ENCODE measurements at places on chromosomes 6 and 20.

DNA sequence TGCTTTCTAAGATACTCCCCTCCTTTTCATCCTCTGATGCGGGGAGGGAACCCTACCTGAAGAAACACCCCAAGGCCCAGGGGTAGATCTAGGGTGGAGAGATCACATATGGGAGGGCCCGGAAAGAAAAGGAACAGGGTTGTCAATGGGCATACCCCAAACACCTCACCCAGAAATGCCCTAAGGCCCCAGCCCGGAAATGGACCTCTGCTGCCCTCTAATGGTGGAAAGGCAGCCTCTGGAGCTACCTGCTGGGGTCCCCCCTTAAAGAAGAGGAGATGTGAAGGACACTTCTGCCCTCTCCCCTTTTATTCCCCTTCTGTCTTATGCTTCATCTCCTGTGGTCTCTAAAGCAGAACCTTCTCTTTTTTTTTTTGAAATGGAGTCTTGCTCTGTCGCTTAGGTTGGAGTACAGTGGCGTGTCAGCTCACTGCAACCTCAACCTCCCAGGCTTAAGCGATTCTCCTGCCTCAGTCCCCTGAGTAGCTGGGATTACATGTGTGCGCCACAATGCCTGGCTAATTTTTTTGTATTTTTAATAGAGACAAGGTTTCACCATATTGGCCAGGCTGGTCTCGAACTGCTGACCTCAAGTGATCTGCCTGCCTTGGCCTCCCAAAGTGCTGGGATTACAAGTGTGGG, 458 bp upstream of the ARMC12 start:
- DNase-seq = peak; percentile 71

GRCh38 chr6:37619641-37620040, 78.0 kb downstream of the MDGA1 start:
- DNase-seq = no peak

GRCh38 chr6:69680302-69680701, 116.5 kb downstream of the LMBRD1 start:
- DNase-seq = no peak

- DNase-seq = no peak
These were observed 227.5 kb upstream of the RAB32 start for GRCh38 chr6:146316175-146316495.

GRCh38 chr6:107152638-107153430, 37.5 kb upstream of the BEND3 start:
- DNase-seq = no peak

DNA sequence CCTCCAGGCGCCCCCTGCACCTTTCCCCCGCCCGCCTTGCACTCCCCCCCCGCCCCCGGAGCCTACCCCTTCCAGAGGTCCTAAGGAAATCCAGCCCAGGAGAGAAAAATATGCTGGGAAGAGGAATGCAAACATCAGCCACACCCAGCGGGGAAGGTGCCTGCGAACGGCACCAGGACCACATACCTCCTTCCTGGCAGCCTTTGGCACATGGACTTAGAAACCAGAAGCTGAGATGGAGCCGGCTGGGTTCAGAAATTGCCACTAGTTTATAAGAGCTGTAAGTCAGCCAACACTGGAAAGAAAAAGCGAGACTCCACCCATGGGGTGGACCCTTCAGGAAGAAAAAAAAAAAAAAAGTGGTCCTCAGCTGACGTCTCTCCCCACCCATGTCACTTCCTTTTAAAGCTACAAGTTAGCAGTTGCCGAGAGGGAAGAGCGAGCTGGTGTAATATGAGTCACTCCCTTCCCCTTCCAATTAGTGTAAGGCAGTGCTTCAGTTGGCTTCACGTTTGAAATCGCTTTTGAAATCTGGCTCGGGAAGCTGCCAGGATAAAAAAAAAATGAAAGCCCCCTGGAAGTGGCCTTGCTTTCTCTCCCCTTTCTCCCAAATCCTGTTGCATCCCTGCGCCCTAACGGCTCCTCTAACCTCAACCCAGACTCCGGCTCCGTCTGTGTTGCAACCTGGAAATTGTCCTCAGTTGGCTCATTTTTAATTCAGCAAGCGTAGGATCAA, at the start of gene AGPAT4:
Gene AGPAT4, minus strand, starts transcription at position 310 of the 736 bp plus-strand sequence. CDS start 41,848 bp downstream, outside the sequence.
- DNase-seq = peak; percentile 1

- no peak for DNase-seq
These were observed 165.1 kb upstream of the SLC24A3 start for GRCh38 chr20:19047040-19047950.

DNA sequence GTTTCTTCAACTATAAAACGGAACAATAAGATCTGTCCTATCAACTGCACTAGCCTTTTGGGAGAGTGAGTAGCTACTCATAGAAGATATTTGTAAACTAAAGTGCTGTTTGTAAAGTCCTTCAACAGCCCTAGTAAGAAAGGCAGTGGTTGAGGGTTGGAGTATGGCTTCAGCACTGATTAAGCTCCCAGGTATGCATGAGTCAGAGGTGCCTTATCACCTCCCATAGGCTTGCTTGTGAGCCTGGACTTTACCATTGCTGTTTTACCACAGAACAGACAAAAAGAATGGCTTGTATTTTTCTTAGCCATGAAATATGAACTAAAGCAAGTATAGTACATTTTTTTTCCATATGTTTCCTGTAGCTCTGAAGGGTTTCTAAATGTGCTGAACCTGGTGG, 44.1 kb downstream of the SAMD3 start:
- DNase-seq = no peak

- DNase-seq = no peak
These were observed 194.6 kb downstream of the ZDHHC14 start for GRCh38 chr6:157575436-157576145.

GRCh38 chr20:34985461-34986310, 30.0 kb downstream of the MYH7B start:
- no peak for DNase-seq

- DNase-seq = no peak
These were observed at the start of gene CCN2 for GRCh38 chr6:131950767-131951575. TSS of gene CCN2 (minus strand) at chr6:131951372. CDS start at chr6:131951172, 200 bp downstream.

DNA sequence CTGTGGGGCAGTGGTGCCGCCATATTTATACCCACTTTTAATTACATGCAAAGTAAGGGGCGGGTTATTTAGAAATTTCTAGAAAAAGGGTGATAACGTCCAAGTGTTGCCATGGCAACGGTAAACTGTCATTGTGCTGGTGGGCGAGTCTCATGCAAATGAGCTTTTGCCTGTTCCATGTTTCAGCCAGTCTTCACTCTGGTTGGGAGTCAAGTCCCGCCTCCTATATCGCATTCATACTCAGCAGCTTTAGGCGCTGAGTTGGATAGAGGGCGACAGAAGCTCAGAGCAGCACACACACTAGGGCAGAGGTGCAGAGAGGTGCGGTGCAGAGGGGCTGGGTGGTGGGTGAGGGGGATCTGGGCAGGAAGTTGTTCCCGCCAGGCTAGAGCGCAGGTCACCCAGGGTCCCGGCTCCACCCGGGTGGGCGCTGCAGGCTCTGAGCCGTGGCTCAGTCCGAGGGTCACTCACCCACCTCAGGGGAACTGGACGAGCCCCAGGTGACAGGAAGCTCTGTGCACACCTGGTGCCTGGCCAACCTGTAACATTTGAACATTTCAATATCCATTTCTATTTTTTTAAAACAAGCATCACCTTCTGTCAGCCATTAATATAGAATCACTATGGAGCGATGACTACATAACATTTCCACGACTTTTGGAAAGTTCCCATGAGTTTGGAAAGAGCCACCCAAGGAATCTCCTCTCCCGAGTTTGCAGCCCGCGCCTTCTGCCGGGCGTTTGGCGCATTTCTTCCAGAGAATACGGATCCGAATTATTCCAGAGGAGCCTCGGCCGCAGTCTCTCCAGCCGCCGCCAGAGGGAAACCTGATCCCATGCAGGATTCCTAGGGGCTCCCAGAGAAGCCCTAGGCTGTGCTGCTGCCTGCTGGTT, 89.1 kb upstream of the PHACTR3 start:
- DNase-seq = no peak

- no peak for DNase-seq
These were observed 15.0 kb upstream of the ZNF76 start for GRCh38 chr6:35244551-35244950.

DNA sequence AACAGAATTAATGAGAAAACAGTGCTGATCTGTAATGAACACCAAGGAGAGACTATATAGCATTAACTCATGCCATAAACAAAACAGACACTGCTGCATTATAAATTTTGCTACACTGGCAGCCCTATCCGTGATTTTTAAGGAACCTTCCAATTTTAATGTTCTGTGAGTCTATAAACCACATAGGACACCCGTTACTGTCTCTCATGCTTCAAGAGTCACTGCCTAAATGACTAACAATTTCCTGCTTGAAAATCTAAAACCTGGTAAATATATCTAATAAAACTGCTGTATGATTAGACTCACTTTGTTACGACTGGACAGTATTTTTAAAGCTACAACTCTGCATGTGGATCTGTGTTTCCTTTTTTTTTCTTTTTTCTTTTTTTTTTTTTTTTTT, 8.7 kb downstream of the CHD6 start:
- no peak for DNase-seq

- no peak for DNase-seq
These were observed 128.6 kb downstream of the SCAF8 start for GRCh38 chr6:154861825-154862224.

DNA sequence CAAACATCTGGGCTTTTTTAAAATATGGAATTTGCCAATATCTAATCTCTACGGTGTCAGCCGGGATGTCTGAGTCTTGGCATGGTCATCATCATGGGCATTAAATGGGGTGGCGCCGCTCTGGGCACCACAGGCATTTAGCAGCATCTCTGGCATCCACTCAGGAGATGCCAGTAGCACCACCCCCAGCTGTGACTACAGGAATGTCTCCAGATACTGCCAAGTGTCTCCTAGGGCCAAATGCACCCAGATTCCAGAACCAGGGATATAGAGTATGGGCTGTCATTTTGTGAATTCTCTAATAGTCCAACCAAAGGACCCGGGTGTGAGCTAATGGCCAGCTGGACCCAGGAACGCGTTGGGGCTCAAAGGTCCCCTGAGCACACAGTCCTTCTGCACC, 361.0 kb downstream of the TAF4 start:
- no peak for DNase-seq

DNA sequence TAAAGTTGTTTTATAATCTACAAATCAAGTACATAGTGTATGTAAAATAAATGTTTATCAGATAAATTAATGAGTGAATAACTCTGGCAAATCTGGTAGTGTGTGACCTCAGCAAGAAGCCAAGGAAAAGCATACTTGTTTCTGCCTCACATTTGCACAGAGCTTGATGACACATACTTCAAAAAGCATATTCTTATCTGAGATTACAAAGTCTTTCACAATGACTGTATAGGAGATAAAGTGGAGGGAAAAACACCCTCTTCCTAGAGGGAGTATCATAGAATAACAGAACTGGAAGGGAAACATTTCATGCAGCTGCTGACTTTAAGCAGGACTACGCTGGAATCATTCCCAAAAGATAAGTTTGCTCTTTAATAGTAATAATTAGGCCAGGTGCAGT, 28.1 kb upstream of the AKAP7 start:
- no peak for DNase-seq

DNA sequence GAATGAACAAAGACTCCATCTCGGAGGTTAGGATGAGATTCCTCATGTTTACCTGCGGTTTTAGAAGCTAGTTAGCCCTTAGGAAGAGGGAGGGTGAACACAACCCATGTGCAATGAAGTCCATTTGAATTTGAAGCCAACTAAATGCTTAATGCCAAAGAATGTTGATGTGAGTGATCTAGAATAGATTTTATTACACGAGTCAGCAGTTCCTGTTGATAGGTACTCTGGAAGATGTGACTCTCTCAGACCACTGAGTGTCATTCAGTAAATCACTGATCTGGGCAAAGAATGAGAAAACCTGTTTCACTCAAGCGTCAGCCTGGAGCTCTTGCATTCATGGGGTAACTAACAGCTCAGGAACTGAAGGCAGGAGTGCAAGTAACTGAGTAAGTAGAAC, 106.3 kb downstream of the TBC1D7 start:
- no peak for DNase-seq

DNA sequence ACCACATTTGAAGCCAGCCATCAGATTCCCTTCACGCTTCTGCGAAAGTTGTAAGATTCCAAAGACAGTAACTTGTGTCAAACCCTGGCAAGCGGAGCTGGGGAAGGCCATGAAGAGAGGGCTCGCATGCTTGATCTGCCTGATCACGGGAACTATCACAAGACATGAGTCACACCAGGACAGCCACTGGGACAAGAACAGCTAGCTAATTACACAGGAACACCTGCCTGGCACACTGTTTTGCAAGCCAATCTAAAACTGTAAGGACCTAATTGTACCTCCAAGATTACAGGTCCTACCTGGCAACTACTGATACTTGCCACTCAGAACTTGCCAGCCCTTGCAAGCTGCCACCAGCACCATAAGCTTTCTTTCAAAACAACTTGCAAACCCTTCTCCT, 289.3 kb downstream of the KIF16B start:
- DNase-seq = no peak

DNA sequence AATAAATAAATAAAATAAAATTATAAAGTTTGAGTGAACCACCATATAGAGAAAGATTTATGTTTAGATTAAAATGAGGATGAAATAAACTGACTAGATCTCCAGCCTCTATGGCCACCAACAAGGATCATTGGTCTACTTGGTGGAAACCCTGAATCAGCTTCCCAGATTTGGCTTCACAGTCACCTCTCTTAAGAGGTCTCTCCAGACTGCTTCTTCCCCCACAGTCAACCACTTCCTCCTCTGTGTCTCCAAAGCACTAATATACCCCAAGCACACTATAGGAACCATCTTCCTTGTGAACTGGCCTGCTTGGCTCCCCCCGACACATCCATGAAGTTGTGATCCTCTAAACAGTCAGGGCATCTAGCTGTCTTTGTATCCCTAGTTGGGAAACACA, 529.6 kb upstream of the RNF217 start:
- no peak for DNase-seq

- DNase-seq = no peak
These were observed 715.6 kb upstream of the NRSN1 start for GRCh38 chr6:23410439-23410838.

GRCh38 chr6:35318196-35319171, 20.9 kb downstream of the DEF6 start:
- no peak for DNase-seq

DNA sequence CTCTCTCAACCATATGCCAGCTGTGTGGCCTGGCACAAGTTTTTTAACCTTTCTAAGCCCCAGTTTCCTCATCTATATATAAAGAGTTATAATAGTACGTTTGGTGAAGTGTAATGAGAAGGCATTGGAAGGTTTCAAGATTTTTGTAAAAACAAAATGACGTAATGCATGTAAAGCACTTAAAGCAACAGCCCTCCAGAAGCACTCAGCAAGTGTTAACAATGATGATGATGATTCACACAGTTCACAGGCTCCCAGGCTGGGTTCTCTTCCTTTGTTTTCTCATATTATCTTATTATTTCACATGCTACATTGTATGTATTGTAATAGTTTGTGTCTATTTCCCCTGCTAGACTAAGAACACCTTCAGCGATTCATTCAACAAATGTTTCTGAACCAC, 6.2 kb downstream of the CEP250 start:
- no peak for DNase-seq

- DNase-seq = no peak
These were observed 11.8 kb downstream of the BCAS1 start for GRCh38 chr20:54058420-54059139.

DNA sequence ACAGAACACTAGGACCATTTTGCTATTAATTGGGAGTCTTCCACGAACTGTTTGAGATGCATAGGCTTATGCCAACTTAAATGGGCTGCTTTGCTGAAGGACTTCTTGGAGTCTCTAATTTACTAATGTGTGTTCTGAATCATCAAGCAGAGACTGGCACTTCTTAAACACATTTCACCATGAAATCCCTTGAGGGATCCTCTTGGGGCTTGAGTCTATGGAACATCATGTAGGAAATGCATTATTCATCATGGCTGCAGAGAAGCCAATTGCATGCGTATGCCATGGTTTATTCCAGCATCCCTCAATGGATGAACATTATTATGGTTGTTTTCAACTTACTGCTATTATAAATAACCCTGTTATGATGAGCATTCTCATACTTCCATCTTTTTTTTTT, 73.4 kb downstream of the FGD2 start:
- no peak for DNase-seq
